Cerebellar nuclear complex (tissue), 1 donor: ENCODE measurements at places on chromosomes 3 and 15.

- DNase-seq: no peak
Measured at GRCh38 chr15:29910068-29910467, 87.8 kb upstream of the TJP1 start.

DNA sequence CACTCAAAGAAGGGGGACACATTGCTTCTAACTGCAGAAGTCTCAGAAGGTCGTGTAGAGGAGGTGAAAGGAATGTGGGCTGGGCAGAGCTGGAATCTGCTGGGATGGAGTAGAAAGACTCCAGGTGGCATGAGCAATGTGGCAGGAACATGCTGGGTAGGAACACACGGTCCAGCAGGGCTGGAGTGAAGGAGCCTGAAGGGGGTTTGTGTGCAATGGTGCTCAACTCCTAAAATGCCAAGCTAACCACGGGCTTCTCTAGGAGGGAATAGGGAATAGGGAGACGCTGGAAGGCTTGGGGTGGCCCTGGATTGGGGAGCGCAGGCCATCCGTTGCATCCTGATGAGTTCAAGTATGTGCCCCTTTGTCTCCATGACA lies 253.8 kb downstream of the FAM43A start:
- DNase-seq: no peak

DNA sequence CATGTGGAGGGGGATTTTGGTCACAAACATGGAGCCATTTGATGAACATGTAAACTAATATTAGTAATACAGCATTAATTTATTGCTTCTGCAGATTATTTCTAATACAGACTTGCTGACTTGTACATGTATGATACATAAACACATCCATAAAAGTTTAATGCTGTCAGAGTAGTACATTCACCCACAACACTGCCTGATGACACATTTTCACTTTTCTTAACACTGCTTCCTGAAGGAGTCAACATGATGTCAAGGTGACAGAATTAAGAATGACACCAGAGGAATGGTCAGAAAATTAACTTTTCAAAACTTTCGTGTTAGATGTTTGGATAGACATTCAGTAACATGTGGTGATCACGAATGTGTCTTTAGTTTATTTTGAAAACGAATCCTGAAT lies 199.4 kb downstream of the SATB1 start:
- no peak for DNase-seq

DNA sequence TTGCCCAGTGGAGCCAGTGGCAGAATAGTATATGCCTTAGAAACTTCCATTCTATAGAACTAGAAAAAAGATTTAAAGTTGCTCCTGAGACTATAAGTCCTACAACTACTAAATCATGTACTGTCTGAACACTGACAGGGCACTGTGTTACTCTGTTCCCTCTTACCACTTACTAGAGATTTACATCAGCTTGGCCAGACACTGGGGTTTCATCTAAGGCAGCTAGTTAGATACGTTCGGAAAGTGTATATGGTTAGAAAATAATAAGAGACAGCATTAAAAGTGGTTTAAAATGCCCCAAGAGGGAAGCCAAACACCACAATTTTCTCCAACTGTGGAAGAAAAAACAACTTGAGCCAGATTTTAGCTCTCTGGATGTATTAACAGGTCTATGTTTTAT lies 97.1 kb downstream of the FBN1 start:
- no peak for DNase-seq

DNA sequence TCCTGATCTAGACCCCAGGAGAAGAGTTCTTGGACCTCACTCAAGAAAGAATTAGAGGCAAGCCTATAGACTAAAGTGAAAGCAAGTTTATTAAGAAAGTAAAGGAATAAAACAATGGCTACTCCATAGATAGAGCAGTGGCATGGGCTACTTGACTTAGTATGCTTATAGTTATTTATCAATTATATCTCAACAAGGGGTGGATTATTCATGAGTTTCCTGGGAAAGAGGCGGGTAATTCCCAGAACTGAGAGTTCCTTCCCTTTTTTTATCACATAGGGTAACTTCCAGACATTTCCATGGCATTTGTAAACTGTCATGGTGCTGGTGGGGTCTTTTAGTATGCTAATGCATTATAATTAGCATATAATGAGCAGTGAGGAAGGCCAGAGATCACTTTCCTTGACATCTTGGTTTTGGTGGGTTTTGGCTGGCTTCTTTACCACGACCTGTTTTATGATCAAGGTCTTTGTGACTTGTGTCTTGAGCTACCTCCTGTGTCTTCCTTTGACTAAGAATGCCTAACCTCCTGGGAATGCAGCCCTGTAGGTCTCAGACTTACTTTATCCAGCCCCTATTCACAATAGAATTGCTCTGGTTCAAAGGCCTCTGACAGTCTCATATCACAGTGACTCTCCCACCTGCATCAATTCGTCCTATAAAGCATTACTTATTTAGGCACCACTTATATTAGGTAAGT lies 35.3 kb upstream of the PLSCR2 start:
- no peak for DNase-seq

DNA sequence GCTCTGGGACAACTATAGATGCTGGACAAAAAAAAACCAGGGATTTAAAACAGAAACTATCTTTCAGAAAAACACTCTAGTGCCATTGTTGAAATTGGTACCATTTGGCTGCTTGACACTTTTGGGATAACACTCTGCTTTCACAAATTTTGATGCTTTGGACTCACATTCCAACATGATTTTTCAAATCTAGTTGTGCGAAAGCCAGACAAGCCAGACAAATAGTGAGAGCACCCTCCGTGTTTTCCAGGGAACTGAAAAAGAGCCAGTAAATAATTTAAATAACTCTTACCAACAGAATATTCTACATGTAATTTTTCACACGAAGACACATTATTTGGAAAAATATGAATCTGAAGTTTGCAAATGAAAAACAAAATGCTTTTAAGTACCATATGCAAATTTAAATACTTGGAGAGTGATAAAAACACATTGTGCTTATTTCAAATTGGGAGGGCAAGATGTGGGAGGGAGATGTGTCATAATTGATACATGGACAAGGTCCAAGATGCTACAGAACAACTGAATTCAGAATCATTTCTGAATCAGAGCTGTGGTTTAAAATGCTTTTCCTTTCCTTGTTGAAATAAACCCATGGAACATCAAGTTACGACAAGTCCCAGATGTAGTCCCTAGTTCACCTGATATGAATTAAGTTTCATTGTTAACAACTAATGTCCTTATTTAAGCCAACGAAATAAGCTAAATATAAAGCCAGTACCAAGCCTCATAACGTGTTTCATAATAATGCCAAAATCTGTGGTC lies 144.2 kb upstream of the SOX2 start:
- no peak for DNase-seq

GRCh38 chr3:43031889-43032545 lies 52.9 kb downstream of the GASK1A start:
- DNase-seq: no peak

- DNase-seq: no peak
Measured at GRCh38 chr3:123765475-123766128, 118.5 kb downstream of the MYLK start.

- DNase-seq: no peak
Measured at GRCh38 chr3:56918111-56918568, 116.4 kb upstream of the ARHGEF3 start.

DNA sequence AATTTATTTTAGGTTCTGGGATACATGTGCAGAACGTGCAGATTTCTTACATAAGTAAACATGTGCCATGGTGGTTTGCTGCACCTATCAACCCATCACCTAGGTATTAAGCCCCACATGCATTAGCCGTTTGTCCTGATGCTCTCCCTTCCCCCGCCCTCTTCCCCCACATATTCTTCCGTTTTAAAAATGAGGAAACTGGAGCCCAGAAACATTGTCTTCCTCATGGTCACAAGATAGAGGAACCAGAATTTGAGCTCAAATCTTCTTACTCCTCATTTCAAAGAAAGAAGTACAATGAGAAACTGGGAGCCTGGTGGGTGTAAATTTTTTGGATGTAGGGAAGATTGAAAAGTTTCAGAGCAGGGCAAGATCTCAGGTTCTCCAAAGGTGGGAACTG lies 56.1 kb upstream of the USP3 start:
- DNase-seq: no peak

DNA sequence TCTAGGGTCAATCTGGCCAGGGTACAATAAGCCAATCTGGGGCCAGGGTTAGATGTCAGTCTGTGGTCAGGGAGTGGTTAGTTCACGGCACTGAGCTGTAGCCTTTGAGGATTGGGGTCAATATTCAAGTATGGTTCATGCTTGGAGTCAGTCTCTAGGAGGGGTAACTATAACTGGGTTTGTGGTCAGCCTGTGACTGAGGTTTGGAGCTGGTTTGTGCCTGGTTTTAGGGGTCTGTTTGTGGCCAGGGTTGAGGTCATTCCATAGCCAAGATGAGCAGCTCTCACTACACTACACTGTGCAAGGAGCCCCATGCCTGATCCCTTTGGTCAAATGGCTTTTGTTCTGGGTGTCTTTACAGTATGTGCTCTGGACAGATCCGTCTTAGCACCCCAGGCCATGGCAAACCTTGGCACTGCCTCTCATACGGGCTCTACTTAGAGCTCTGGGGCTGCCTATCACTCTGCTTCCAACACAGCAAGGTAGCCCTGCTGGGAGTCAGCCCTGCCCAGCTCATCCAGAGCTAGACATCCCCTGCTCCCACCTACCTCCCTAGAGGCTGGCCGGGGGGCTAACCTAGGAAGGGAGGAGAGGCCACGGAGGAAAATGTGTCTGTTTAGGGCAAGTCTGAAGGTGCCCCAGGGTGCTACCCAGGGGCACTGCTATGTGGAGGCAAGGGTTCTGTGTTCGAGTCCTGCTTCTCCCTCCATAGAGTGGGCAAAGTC lies 63.3 kb upstream of the CORO2B start:
- no peak for DNase-seq

DNA sequence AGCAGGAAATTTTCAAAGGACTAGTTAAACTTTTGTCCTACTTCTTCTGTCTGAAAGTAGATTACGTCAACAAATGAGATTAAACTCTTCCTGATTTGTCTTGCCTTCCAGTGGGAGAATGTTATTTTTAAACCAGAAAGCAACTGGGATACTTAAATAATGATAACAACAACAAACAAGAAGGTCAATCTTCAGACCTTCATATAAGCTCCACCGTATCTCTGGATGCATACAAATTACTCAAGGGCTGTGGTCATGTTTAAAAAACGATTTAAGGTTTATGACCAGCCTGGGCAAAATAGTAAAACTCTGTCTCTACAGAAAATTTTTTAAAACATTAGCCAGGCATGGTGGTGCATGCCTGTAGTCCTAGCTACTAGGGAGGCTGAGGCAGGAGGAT lies 145.3 kb upstream of the NPHP3 start:
- no peak for DNase-seq

- no peak for DNase-seq
Measured at GRCh38 chr3:141557961-141558706, 71.3 kb downstream of the RASA2 start.

- no peak for DNase-seq
Measured at GRCh38 chr3:13782501-13782900, 97.4 kb downstream of the WNT7A start.

GRCh38 chr15:63918317-63918672 lies 84.5 kb upstream of the HERC1 start:
- DNase-seq: no peak

- DNase-seq: no peak
Measured at GRCh38 chr3:13091898-13092611, 18.8 kb upstream of the IQSEC1 start.

DNA sequence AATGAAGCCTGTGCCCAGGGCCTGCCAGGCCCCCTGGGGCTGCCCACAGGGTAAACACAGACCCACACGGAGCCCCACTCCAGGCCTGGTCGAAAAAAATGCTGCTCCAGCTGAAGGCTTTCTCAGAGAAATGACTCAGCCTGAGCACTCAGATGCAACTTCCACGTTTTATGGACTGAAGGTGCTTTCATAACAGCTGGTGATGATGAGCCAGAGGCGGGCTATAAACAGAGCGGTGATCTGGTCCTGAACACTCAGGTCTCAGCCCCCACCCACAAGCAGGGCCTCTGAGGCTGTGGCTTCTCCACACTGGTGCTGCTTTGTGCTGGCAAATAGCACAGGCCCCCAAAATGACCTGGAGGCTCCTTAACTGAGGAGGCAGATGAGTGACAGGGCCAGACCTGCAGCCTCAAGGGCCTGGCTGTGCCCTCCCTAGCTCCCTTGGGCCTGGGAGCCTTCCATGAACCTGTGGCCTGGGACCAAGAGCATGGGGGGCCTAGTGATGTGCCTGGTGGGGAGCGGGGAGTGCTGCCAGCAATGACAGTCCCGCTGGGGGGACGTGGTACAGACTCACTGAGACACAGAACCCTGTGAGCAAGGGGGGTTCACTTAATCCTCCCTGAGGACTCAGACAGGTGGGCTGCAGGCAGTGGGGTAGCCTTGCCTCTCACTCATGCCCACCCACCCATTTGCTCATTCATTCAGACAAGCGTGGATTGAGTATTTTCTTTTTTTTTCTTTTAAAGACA lies 23.0 kb upstream of the FURIN start:
- no peak for DNase-seq

DNA sequence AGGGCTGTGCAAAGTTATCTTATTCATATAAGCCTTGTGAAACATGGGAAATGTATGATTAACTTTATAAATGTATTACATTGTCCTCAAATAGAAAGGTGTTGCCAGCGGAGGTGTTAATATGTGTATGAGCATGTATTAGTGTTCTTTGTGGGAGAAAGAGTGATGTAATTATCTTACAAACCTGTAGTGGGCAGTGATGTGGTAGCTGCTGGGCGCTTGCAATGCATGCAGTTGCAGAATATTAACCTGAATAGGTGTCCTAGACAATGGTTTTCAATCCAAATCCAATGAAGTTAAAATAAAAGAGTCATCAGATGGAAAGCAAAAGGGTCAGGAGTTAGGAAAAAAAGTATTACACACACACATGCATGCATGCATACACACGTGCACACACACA lies 881.3 kb upstream of the CADM2 start:
- no peak for DNase-seq

DNA sequence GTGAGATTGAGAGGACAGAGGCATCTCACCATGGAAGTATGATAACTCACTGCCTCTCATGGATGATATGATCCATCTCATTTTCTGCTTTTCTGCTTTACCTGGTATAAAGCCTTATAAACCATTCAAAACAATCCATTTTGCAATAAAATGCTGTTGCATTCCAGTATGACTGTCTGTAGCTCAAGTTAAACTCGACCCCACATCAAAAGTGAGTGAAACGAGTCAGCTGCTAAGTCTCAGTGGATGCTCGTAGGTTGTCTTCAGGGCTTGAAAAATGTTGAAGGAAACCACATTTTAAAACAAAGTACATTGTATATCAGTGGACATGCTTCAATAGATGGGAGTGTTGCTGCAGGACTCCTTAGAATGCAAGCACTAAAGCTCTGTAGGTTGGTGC lies 839.0 kb downstream of the TUSC7 start:
- DNase-seq: no peak

DNA sequence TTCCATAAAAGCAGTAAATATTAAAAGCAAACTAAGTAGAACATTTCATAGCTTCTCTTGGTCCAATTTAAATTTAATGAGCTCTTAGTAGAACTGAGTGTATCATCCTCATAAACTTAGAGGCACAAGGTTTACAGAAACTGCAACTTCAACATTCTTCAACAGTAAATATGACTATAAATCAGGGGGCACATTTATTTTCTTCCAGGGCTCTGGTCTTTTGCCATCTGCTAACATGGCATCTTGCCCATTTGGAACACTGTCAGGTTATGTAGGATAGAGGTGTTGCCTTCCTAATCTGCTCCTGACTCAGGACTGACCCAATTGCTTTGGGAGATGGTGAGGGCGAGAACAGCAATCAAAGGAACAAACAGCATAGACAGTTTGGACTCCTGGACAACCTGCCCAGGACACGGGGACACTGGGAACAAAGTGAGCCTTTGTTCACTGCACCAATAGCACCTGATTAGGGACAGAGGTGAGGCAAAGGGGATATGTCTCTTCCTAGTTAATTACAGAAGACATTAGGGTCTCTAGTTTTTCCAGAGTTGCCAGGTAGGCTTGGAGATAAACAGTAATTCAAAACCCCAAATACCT lies 610.2 kb upstream of the ROBO2 start:
- DNase-seq: no peak
